PC-3 (cell line): ENCODE measurements at places on chromosomes 7 and 10. TPM values are rescaled to one million over a fixed set of nuclear protein-coding genes. Genes with fewer than 3 reads are reported as not detected.

GRCh38 chr7:36116347-36117202 is 36.5 kb upstream of the EEPD1 start:
- no peaks in the 10 kb centered on the region for H3K36me3 ChIP-seq
- no peaks in the 10 kb centered on the region for H3K27me3 ChIP-seq
- peaks cover 51% of the 10 kb centered on the region for H3K4me1 ChIP-seq
- DNase-seq: peak; percentile 89
- H3K4me3 ChIP-seq: peak overlapping the region; percentile 33; the same call in 1 of the 2 replicates
- peak overlapping the region; percentile 95 for H3K27ac ChIP-seq

Gene PRSS37
- not detected in 2 replicates for total RNA-seq

DNA sequence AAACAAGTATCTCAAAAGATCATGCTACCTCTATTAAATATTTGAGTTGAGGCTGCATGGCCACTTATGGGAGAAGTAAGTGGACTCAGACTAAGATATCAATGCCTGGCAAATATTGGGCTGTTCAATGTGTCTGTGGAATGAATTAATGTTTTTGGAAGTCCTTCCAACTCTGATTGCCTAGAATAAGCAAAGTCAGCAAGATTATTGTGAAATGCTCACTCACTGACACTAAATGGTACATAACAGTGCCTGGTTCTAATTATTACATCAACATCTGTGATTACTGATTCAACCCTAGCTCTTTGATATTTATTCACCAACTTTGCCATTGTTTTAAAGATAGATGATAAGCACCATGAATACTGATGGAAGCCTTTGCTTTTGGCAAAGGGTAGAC is 45.5 kb upstream of the HDAC9 start:
- no peaks in the 10 kb centered on the region for H3K4me1 ChIP-seq
- H3K27ac ChIP-seq: no peak overlapping the region
- no peaks in the 10 kb centered on the region for H3K36me3 ChIP-seq
- no peaks in the 10 kb centered on the region for H3K27me3 ChIP-seq
- H3K4me3 ChIP-seq: no peak overlapping the region

Gene DYNC1I1
- 2.4 and 6.5 TPM in 2 replicates for total RNA-seq

- no peaks in the 10 kb centered on the region for H3K36me3 ChIP-seq
- H3K27me3 ChIP-seq: no peaks in the 10 kb centered on the region
Observed at GRCh38 chr10:129497013-129497412, 30.0 kb downstream of the MGMT start.

Gene KCP
- total RNA-seq: 3.2 and 3.4 TPM in 2 replicates

Gene NUDT13
- 1.1 and 1.8 TPM in 2 replicates for total RNA-seq

DNA sequence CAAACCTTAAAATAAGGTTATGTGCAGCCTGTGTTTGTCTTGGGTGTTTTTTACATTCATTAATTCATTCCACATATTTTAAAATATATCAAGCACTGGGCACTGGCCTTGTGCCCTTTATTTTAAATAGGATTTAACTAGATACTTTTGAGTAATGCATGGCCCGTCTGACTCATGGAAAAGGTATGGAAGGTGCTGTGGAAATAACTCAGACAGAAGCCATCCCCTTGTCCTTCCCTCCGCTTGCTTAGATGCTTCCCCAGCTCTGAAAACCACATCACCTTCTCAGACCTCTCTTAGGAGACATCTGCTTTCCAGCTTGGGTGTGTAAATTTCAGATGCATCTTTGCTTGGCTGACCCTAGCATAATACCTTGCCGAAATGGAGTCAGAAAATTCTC is 30.5 kb downstream of the SLC18A2 start:
- peak; percentile 75 for DNase-seq
- no peak overlapping the region for H3K4me3 ChIP-seq
- H3K4me1 ChIP-seq: peaks cover 18% of the 10 kb centered on the region
- H3K36me3 ChIP-seq: no peaks in the 10 kb centered on the region

Gene OR9A2
- total RNA-seq: not detected in 2 replicates

- H3K27ac ChIP-seq: no peak overlapping the region
- no peak for DNase-seq
- H3K4me3 ChIP-seq: no peak overlapping the region
- no peaks in the 10 kb centered on the region for H3K27me3 ChIP-seq
- H3K36me3 ChIP-seq: no peaks in the 10 kb centered on the region
- H3K4me1 ChIP-seq: peaks cover 20% of the 10 kb centered on the region
Observed at GRCh38 chr7:17013204-17013603, 131.4 kb upstream of the AGR3 start.

- no peak overlapping the region for H3K4me3 ChIP-seq
- H3K27me3 ChIP-seq: no peaks in the 10 kb centered on the region
- H3K4me1 ChIP-seq: no peaks in the 10 kb centered on the region
- no peak overlapping the region for H3K27ac ChIP-seq
- no peaks in the 10 kb centered on the region for H3K36me3 ChIP-seq
- DNase-seq: peak; percentile 58
Observed at GRCh38 chr7:9029681-9030530, 596.5 kb downstream of the NXPH1 start.

DNA sequence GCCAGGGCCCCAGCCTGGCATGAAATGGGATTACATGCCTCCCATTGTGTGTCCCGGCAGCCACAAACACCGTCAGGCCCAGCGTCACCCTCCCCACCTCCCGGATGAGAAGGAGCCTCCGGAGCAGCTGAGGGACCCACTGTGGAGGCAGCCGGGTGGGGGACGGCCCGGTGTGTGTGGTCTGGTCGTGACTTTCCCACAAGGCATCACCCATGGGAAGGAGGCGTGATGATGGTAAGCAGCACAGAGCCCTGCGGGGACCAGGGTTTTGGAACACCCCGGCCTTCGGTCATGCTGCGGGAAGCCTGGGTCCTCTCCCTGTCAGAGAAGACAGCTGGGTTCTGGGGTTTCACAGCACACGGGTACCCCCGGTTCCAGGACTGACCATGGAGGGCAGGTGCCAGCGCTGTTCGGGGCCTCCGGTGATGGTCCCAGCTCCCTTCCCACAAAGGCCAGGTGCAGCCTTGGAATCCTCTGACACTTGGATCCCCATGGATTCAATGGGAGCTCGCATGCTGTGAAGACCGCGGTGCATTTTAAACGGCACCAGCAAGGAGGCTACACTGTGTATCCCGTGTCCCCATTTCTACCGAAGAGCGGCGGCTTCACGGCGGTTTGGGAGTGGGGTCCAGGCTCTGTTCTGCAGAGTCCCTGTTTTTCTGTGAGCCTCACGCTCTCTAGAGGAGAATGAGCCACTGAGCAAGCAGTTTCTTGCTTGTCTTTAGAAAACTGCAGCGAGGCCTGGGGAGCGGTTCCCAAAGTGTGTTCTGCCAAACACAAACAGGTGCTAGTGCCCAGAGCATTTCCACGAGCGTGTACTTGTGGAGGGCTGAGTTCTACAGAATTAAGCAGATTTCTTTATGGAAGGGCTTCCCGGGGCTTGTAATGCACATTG is 336.0 kb downstream of the ADARB2 start:
- no peaks in the 10 kb centered on the region for H3K27me3 ChIP-seq
- no peak overlapping the region for H3K4me3 ChIP-seq
- DNase-seq: no peak
- no peak overlapping the region for H3K27ac ChIP-seq
- no peaks in the 10 kb centered on the region for H3K36me3 ChIP-seq
- H3K4me1 ChIP-seq: no peaks in the 10 kb centered on the region

- no peaks in the 10 kb centered on the region for H3K27me3 ChIP-seq
- no peak overlapping the region for H3K4me3 ChIP-seq
- no peaks in the 10 kb centered on the region for H3K36me3 ChIP-seq
- peak overlapping the region; percentile 54 for H3K27ac ChIP-seq
- H3K4me1 ChIP-seq: peaks cover 36% of the 10 kb centered on the region
Observed at GRCh38 chr10:104304927-104305326, 33.3 kb downstream of the ITPRIP start.
